ENCODE measurements at places on chromosomes 11 and 22.

DNA sequence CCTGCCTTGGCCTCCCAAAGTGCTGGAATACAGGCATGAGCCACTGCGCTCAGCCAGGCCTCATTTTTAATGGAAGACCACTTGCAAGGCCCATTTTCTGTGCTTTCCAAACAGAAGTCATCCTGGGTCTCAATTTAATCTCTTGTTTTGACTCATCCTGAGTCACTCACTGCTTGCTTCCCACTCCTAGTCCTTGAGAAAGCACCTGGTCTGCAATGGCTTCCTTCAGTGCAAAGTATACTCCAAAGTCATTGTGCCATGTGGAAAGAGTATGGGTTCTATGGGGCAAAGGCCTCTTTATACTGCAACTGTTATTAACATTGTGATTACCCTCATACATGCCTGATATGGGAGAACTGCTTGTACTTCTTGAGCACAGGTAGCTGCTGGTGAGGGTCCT, 18.3 kb upstream of the SLC5A1 start:
- DNase-seq: no peak

- DNase-seq: peak; percentile 93
These were observed at the start of gene IL10RA for GRCh38 chr11:117985953-117986887. Gene IL10RA, plus strand, starts transcription at chr11:117986394. Its CDS starts 74 bp downstream, at chr11:117986468.

GRCh38 chr11:83933008-83933407, 646.8 kb upstream of the CCDC90B start:
- no peak for DNase-seq

GRCh38 chr11:126011265-126011664, 51.4 kb downstream of the CDON start:
- DNase-seq: no peak

DNA sequence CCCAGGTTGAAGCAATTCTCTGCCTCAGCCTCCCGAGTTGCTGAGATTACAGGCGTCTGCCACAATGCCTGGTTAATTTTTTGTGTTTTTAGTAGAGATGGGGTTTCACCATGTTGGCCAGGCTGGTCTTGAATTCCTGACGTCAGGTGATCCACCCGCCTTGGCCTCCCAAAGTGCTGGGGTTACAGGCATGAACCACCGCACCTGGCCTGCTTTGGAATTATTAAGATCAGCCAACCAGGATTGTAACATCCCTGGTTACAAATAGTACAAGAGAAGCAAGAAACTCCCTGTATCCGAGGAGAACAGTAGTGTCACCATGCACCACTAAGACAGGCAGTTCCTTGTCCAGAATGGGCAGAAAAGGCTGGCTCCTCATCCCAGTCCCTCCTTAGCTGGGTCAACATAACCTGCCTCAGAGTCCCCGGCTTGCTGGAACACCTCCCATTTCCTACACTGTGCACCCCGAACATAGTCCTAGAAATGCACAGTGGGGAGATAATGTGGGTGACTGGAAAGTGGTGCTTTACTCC, 77.2 kb upstream of the INCENP start:
- no peak for DNase-seq

DNA sequence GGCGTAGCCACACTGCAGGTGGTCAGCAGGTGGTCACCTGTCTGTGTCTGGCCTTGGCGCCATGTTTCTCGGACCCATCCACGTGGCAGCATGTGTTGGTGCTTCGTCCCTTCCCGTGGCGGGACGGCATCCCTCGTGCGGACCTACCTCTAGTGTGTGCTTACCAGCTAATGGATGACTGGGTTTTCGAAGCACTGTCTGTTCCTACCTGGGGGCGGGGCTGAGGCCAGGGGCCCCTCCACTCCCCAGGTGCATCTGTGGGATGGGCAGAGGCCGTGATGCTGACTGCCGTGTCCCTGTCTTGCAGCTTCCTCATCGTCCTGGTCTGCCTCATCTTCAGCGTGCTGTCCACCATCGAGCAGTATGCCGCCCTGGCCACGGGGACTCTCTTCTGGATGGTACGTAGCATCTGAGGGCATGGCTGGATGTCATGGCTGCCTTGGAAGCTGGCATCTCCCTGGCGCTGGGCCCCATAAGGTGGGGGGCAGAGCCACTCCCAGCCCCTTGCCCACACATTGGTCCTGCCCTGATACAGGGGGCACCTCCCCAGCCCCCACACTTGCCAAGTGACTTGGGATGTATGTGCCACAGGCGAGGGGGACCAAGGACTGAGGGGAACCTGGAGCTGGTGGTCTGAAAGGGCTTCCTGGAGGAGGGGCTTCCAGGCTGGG, 82.9 kb downstream of the KCNQ1 start:
- DNase-seq: no peak

- no peak for DNase-seq
These were observed 20.0 kb downstream of the APLNR start for GRCh38 chr11:57217053-57217452.

DNA sequence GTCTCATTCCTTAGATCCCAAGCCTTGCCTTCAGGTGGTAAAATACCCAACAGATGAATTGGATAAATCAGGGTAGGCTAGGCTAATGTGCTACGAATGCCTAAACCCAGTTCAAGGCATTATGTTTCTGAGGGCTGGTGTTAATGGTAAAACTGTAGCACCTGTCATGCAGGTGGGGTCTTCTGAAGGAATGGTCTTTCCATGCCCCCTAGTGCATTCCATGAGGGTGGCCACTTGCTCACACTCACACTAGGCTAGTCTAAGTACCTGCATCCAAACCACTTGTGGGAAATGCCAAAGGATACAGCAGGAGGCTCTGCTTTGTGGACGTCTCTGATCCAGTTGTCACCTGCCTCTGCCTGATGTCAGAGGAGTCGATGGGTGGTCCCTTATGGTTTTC, 24.2 kb upstream of the UCP3 start:
- no peak for DNase-seq

DNA sequence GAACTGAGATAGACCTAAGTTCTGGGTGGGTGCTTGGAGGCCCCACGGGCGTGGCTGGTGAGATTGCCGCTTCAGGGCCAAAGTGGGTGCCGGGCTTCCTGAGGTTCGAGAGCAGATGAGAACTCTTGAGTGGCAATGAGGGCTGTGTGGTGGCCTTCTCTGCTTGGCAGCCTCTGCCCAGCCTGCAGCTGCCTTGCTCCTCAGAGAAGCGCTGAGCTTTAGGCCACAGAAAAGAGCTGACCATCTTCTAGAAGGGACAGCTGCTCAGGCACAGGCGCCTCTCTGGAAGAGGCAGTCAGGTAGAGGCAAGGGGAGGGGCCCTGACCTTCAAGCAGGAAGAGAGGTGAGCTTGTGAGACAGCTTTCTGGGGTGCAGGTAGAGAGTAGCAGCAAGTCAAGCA, 72.8 kb downstream of the MED15 start:
- DNase-seq: no peak

- DNase-seq: no peak
These were observed 136.2 kb downstream of the CD44 start for GRCh38 chr11:35274909-35275785.

DNA sequence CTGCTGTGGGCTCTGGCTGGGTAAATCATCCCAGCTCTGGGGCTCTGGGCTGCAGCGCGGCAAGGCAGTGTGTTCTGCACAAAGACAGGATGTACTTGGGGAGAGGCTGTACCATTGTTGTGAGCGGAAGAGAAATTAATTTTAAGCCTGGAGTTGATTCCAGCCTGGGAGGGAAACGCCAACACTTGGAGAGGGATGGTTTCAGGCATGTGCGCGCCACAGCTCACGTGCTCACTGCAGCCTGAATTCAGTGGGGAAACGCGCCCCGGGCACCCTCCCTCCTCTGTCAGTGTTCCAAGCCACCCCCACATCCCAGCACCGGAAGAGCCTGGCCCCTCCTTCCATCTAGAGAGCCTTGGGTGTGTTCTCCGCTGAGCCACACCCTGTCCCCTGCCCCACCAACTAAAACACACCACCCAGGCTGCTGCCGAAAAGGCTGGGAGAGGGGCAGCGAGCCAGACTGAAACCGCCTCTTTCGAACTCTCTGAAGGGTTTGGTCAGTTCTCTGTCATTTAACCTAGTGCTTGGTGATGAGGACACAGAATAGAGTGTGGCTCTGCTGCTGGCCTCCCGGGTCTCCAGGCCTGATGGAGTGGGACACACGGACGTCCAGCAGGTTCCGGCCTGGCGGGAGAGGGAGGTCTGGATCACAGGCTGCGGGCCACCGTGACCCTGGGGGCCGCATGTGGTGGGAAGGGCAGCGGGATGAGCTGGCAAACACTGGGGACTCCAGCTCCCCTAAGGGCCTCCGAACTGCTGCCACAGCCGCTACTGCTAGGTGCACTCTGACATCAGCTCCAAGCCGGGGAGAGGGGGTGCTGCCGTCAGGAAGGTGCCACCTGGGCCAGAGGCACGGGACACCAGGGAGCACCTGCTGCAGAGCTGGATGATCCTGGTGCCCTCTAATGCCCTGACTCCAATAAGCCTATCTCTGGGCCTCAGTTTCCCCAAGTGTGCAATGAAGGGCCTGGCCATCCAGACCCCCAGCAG, 230.8 kb downstream of the CTTN start:
- DNase-seq: no peak

DNA sequence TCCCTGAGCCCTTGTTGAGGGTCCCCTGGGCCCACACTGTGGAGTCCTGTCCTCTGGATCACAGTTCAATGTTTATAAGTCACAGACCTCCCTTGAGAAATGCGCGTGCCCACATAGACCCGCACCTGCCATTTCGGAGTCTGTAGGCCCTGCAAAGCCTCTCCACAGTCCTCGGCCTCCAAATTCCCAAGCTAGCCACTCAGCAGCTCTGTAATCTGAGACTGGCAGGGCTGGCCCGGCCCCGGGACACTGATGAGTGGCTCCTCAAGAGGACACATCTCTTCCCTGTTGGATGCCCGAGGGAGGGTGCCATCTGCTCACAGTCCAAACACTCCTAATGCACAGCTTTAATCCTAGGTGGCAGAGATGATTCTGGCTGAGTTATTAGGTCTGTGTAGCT, 39.1 kb downstream of the B3GAT1 start:
- no peak for DNase-seq

DNA sequence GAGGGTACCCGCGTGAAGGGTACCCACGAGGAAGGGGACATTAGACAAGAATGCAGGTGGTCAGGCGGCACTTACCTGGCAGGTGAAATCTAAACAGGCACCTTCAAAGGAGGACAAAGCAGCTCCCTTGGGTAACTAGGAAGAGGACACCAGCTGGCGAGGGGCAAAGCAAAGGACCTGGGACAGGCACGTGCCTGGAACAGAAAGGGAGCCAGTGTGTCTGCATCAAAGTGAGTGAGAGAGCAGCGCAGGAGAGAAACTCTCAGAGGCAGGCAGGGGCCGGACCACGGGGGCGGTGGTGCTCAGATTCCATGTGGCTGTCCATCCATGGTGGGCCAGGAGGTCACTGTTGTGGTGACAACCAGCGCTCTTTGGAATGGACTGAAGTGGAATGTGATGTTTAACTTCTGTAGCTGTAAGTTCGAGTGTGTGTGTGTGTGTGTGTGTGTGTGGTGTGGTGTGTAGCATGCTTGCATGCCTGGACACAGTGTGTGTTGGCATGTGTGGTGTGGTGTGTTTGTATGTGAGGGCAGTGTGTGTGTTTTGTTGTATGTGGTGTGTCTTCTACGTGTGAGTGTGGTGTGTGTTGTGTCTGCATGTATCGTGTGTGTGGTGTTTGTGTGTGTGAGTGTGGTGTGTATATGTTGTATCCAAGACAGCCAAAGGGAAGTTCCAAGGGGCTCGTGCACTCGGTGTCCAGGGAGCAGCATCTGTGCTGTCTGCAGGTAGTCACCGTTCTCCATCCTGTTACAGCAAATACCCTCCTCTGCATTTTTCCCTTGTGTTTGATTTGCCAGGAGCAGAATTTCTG, 86.4 kb downstream of the CDKN1C start:
- DNase-seq: peak; percentile 39

DNA sequence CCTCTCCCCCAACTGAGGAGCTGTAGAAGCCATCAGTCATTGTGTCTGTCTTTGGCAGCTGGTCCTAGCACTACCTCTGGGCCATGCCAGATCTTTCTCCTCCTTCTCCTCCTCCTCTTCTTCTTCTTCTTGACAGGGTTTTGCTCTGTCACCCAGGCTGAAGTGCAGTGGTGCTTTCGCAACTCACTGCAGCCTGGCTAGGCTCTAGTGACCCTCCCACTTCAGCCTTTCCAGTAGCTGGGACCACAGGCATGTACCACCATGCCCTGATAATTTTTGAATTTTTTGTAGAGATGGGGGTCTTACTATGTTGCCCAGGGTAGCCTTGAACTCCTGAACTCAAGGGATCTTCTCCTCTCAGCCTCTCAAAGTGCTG, 50.1 kb upstream of the SHANK2 start:
- no peak for DNase-seq

- DNase-seq: peak; percentile 92
These were observed 102.7 kb downstream of the BRD1 start for GRCh38 chr22:49724893-49725489.

DNA sequence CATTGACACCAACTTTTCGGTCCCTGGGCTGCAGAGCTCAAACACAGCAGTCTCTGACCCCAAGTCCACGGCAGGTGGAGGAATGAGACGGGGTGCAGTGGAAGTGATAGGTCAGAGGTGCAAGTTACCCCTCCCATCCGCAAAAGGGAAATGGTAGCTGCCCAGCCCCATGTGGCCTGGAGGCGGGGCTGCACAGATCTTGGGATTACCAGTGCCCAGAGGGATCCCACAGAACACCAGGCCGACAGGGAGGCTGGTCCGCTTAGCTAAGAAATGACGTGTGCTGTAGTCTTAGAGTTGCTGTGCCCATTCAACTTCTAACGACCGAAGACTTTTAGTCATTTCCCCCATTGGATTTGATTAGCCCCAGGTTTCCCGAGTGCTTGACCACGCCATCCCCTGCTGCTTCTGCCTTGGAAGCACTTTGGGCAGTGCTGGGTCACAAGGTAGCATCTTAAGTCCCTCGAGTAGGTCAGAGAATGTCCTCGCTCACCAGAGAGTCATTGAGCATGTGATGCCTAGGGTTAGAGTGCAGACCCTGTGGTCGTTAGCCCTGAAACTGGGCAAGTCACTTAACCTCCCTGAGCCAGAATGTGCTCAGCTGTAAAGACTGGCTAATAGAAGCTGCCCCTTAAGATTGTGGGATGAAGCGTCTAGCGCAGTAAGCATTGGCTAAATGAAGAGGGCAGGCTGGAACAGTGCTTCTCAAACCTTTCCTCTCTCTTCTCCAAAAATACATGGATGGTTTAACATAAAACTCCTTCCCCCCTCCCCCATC, 4.2 kb downstream of the PTGDR2 start:
- no peak for DNase-seq

DNA sequence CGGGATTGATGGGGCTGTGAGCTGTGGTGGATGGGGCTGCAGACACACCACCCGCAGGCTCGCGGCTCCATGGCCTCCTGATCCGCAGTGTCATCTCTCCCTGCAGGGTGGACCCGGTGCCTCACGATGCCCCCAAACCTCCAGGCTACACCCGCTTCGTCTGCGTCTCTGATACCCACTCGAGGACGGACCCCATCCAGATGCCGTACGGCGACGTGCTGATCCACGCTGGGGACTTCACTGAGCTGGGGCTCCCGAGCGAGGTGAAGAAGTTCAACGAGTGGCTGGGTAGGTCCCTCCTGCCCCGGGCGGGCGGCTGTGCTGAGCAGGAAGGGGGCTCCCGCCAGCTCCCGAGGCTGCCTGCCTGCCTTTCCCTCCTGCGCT, 23.1 kb downstream of the MPPED1 start:
- no peak for DNase-seq

- no peak for DNase-seq
These were observed 669 bp upstream of the GAL3ST1 start for GRCh38 chr22:30574997-30575671.
